ENCODE measurements at places on chromosomes 5 and 9.
A peak's percentile ranks its signal among the peaks of the same experiment; 100 is the strongest.

DNA sequence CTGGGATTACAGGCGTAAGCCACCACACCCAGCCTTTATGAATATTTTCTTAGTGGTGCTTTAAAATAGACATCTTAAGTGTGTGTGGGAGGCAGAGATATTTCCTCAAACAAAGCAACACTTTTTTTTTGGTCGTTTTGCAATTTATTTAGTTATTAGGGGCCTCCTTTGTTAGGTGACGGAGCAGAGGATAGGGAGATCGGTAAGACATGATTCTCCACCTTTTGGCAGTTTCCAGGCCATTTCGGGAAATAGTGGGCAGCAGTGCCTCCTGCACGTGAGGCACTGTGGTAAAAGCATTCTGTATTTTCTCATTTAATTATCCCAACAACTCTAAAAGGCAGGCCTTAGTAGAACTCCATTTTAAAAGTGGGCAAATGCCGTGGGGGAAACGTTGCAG is 1.9 kb downstream of the OCLN start:
- H3K27me3 ChIP-seq, result no peaks in the 10 kb centered on the region
- no peak for DNase-seq
- no peak overlapping the region for H3K4me3 ChIP-seq
- H3K4me1 ChIP-seq, result peaks cover 3% of the 10 kb centered on the region
- H3K36me3 ChIP-seq, result no peaks in the 10 kb centered on the region

GRCh38 chr9:114112778-114113584 is 13.9 kb upstream of the KIF12 start:
- no peak for DNase-seq
- no peak overlapping the region for H3K27ac ChIP-seq
- H3K36me3 ChIP-seq, result no peaks in the 10 kb centered on the region

GRCh38 chr5:102794047-102794446 is 38.9 kb downstream of the PAM start:
- no peaks in the 10 kb centered on the region for H3K27me3 ChIP-seq
- no peaks in the 10 kb centered on the region for H3K4me1 ChIP-seq
- DNase-seq, result no peak
- no peak overlapping the region for H3K4me3 ChIP-seq
- H3K36me3 ChIP-seq, result no peaks in the 10 kb centered on the region

GRCh38 chr9:78677326-78677725 is 380.4 kb downstream of the PSAT1 start:
- no peak overlapping the region for H3K4me3 ChIP-seq
- no peaks in the 10 kb centered on the region for H3K36me3 ChIP-seq
- DNase-seq, result no peak
- H3K27me3 ChIP-seq, result no peaks in the 10 kb centered on the region
- no peak overlapping the region for H3K27ac ChIP-seq

DNA sequence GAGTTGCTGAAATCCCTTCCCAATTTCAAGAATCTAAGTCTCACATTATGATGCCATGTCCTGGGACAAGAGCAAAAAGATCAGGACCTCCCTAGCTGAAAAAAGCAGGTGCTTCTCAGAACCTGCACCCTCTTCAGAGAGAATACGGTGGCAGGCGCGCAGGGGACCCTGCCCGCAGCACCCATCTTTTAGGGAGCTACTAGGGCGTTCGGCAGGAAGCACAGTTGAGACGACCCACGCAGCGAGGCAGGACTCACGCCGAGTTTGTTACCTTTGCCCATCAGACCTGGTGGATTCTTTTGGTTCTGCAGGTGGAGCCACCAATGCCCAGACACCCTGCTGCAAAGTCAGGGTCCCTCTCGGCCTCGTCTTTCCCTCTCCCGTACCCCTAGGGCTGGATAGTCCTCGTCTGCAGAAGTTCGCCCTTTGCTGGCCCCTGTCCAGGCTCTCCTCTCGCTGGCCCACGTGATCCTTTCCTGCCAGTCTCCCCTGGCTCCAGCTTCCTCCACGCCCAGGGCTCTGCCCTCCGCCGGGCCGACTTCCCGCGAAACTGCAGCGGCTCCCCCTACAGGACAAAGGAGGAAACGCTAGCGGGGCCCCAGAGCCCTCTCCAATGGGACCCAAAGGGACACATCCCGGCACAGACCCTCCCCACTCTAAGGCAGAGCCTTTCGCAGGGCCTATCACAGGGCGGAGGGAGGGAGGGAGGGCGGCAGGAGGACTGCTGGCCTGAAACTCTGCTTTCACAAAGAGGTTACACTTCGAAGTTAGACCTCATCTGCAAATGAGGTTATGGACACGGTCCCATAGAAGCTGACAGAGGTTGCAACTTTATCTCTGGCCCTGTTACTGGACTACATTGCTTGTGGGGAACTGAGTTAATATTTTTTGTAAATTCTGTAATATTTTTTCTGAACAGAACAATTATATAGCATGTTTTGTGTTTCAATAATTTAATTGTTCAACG is 28.8 kb downstream of the TMEM174 start:
- no peaks in the 10 kb centered on the region for H3K27me3 ChIP-seq
- no peak overlapping the region for H3K27ac ChIP-seq
- no peaks in the 10 kb centered on the region for H3K36me3 ChIP-seq
- no peak overlapping the region for H3K4me3 ChIP-seq
- DNase-seq, result peak; percentile 80

DNA sequence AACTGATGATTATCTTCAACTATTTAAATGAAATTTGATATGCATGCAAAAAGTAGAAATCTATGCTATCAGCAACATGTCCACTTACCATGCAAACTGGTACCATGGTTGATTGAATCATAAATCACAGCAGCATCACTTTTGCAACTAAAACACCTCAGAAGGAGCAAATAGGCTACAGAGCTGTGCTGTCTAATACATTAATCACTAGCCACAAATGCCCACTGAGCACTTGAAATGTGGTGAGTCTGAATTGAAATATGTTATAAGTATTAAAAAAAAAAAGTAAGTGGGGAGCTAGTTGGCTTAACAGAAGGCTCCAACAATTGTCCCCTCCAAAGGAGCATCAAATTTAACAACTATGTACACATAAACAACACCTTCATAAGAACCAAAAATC is 112.5 kb downstream of the FAM114A2 start:
- no peaks in the 10 kb centered on the region for H3K36me3 ChIP-seq
- no peaks in the 10 kb centered on the region for H3K4me1 ChIP-seq
- H3K27me3 ChIP-seq, result no peaks in the 10 kb centered on the region
- no peak overlapping the region for H3K27ac ChIP-seq
- no peak for DNase-seq
- no peak overlapping the region for H3K4me3 ChIP-seq

DNA sequence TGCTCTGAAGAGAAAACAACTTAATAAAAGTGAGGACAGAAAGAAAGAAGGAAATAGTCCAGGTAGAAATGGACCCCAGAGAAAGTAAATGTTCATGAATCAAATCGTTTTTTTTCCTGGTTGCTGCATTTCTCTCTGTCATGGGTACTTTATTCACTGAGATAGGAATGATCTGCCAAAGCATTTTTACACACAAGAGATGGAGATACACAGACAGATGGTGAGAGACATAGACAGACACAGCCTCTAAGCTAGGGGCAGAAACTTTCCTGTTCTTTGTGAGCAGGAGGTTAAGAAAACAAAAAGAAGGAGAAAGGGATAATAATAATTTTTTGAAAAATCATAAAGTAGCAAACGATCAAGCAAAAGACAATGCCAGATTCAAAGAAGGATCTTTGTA is 73.7 kb downstream of the ASTN2 start:
- no peaks in the 10 kb centered on the region for H3K36me3 ChIP-seq
- H3K4me1 ChIP-seq, result 0 out of 2 replicates have a peak, but pooled peaks cover 2% of the 10 kb centered on the region
- DNase-seq, result no peak
- no peak overlapping the region for H3K27ac ChIP-seq
- no peak overlapping the region for H3K4me3 ChIP-seq
- no peaks in the 10 kb centered on the region for H3K27me3 ChIP-seq

- no peak for DNase-seq
- H3K27ac ChIP-seq, result no peak overlapping the region
- H3K4me3 ChIP-seq, result no peak overlapping the region
- H3K36me3 ChIP-seq, result peaks cover 25% of the 10 kb centered on the region
These were observed 13.7 kb downstream of the BRD3 start for GRCh38 chr9:134053941-134054761.

GRCh38 chr5:97131139-97131710 is 11.2 kb downstream of the LIX1 start:
- H3K4me3 ChIP-seq, result no peak overlapping the region
- H3K27me3 ChIP-seq, result no peaks in the 10 kb centered on the region
- H3K27ac ChIP-seq, result no peak overlapping the region

DNA sequence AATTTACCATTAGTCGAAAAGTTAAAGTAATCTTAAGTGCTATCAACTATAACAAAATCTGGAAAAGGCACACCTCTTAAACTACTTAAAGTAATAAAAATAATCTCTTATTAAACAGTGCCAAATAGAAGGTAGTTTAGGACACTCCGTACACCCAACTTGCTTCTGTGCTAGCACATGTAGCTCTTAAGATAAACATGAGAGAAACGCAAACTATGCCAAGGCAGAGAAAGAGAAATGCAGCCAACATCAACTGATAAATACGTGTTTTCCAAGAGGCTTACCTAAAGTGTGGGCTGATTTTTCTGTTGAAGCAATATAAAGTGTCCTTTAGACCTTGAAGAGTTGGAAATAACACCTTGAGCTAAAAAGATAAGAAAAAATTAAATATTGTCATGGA is 480.6 kb upstream of the DAB2 start:
- H3K4me3 ChIP-seq, result no peak overlapping the region
- DNase-seq, result no peak
- H3K27me3 ChIP-seq, result no peaks in the 10 kb centered on the region
- no peak overlapping the region for H3K27ac ChIP-seq
- H3K4me1 ChIP-seq, result no peaks in the 10 kb centered on the region

DNA sequence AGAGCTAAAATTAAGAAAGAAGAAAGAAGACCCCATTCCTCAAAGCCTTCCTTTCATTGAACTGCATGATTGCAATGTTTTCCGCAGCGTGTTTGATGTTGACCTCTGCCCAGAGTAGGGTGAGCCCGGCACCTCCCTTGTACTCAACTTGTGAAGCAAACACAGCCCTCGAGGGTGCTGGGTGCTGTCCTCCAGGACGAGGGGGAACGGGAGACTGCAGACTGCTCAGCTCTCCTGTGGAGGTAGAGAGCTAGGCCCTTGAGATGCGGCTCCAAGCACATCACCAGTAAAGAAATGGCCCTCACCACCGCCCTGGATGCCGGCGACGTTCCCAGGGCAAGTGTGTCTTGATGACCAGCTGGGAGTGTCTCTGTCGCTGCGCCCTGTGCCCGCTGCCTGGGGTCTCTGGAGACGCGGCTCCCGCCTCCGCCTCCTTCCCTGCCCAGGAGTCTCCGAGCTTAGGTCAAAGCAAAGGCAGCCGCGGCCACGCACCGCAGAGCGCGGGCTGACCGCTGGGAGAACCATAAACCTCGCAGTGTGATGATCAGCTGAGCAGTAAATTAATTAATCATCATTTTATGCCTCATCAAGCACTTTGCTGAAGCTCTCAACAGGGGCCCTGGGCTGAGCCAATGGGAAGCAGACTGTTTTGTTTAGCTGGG is 108.7 kb downstream of the IRX2 start:
- H3K36me3 ChIP-seq, result no peaks in the 10 kb centered on the region
- H3K4me3 ChIP-seq, result no peak overlapping the region
- H3K27ac ChIP-seq, result no peak overlapping the region
- DNase-seq, result no peak

DNA sequence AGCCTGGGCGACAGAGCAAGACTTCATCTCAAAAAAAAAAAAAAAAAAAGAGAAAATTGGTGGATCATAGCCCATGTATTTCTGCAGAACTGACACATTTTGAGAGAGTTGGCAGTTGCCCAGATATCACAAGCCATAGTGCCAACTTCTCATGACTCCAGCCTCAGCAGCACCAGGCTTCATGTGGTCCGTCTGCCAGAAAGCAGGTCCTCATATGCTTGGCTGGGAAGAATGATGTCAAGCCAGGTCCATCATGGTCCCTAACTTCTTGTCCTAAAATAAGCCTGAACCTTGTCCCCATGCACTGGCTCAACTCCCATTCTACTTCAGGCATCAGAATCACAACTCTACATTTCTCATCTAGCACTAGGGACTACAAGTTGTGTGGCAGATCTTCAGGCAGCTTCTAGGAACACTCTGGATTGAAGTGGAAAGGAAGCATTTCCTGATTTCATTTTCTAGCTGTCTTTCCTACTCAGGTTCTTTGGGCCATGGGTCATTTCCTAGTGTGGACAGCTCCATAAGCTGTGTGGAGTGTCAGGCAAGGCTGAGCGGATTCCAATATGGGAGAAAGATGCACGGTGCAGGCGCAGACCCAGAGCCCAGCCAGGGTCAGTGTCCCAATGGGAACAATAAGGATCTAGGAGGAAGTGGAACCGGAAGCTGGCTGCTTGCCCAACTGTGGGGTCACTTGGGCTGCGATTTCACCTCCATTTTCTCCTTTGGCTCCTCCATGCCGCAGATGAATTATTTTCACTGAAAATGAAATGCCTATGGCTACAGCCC is 90.1 kb downstream of the LMNB1 start:
- no peak for DNase-seq
- no peak overlapping the region for H3K27ac ChIP-seq
- H3K4me3 ChIP-seq, result no peak overlapping the region

DNA sequence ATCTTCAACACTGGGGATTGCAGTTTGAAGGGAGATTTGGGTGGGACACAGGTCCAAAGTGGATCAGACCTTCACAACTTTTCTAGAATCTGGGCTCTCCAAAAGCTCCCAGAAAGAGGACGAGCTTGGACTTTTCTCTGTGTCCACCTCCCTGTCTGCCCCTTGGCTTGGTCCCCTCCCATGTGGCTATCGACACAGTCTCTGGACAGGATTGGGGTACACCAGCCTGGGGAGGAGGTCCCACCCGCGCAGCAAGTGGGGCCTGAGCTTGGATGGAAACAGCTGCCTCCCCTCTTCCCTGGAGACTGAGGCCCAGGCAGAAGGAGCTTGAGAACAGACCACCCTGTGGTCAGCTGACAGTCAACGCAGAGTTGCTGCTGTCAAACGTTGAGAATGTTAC is 84.6 kb upstream of the FCN1 start:
- no peak overlapping the region for H3K27ac ChIP-seq
- H3K4me1 ChIP-seq, result no peaks in the 10 kb centered on the region
- H3K36me3 ChIP-seq, result no peaks in the 10 kb centered on the region
- no peak for DNase-seq
- H3K27me3 ChIP-seq, result no peaks in the 10 kb centered on the region

DNA sequence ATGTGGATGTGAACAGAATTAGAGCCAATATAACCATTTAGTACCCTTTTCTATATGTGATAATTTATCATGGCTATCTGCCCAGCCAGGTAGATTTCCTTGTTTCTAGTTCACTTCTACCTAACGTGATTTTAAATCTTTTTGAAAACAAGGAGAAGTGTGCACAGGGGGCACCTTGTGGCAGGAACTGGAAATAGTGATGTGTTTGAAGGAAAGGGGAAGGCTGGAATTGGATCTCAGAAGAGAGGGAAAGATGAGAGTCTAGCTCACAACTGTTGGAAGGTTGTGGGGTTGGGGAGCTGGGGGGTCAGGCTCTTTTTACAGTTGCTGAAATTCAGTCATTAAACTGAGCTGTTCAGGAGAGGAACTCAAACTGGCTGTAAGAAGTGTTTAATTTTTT is 219.5 kb downstream of the KCTD16 start:
- DNase-seq, result no peak
- no peaks in the 10 kb centered on the region for H3K4me1 ChIP-seq
- no peaks in the 10 kb centered on the region for H3K36me3 ChIP-seq
- H3K27ac ChIP-seq, result no peak overlapping the region
- no peaks in the 10 kb centered on the region for H3K27me3 ChIP-seq

- no peak for DNase-seq
- H3K4me1 ChIP-seq, result no peaks in the 10 kb centered on the region
- no peak overlapping the region for H3K27ac ChIP-seq
- H3K4me3 ChIP-seq, result no peak overlapping the region
- no peaks in the 10 kb centered on the region for H3K36me3 ChIP-seq
These were observed 32.9 kb downstream of the TRPC7 start for GRCh38 chr5:136332223-136333015.

GRCh38 chr9:129567842-129568559 is 52.9 kb downstream of the C9orf50 start:
- H3K4me3 ChIP-seq, result peak overlapping the region; percentile 41
- no peaks in the 10 kb centered on the region for H3K36me3 ChIP-seq
- H3K27me3 ChIP-seq, result no peaks in the 10 kb centered on the region
- peaks cover 7% of the 10 kb centered on the region for H3K4me1 ChIP-seq
- H3K27ac ChIP-seq, result no peak overlapping the region
